CD14-positive monocyte (primary cell): ENCODE measurements at places on chromosomes 16 and 17.

- no peak for DNase-seq
- H3K36me3 ChIP-seq, result peaks cover 14% of the 10 kb centered on the region
- H3K27me3 ChIP-seq, result peaks cover 33% of the 10 kb centered on the region
- no peak overlapping the region for H3K27ac ChIP-seq
- H3K4me1 ChIP-seq, result peaks cover 23% of the 10 kb centered on the region
- H3K4me3 ChIP-seq, result no peak overlapping the region
These were observed 3.7 kb downstream of the TNK1 start for GRCh38 chr17:7384489-7385081.

DNA sequence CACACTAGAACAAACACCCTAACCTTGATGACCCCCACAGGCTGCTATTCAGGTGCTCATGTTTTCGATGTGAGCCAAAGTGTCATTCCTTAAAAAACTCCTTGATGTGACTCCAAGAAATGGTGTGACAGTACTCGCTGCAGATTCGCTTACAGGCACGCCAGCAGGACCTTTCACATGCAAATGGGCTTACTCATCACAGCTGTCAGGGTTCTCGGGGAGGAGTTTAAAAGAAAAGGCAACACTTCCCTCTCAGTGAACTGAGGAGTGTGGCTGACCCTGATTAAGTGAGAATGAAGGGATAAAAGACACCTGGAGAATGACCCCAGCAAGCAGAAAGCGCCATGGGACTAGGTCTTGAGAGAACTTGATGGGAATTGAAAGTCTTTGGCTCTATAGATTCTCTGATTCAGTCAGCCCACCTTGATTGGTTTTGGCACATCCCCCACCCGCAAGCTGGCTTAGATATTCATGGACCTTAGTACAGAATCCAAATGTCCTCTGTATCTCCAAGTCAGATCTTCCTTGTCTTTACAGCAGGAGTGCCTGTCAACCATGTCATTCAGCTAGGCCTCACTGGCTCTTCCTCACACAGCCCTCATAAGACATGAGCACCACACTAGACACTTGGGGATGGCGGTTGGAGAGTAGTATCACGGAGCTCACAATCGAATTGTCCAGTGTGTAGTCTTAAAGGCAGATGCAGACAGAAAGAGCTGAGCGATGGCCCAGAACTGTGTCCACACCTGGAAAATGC, 82.6 kb downstream of the HIC1 start:
- peak; percentile 77 for DNase-seq
- H3K4me1 ChIP-seq, result peaks cover 27% of the 10 kb centered on the region
- H3K36me3 ChIP-seq, result no peaks in the 10 kb centered on the region
- H3K27me3 ChIP-seq, result no peaks in the 10 kb centered on the region
- H3K27ac ChIP-seq, result peak overlapping the region; percentile 82
- H3K4me3 ChIP-seq, result no peak overlapping the region

DNA sequence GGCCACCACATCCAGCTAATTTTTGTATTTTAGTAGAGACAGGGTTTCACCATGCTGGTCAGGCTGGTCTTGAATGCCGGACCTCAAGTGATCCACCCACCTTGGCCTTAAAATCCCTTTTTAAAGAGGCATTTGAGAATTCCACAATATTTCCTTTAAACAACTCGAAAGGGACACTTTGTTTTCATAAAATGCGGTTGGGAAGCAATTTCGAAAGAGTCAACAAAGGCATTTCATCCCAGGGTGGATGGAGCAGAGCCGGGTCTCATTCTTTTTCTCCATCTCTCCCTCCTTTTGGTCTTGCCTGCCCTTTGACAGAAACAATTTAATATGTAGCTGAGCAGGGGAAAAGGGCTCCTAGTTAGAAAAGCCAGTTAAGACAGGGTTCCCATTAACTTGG, 13.5 kb upstream of the COG1 start:
- no peak for DNase-seq
- no peak overlapping the region for H3K4me3 ChIP-seq
- H3K27me3 ChIP-seq, result no peaks in the 10 kb centered on the region

DNA sequence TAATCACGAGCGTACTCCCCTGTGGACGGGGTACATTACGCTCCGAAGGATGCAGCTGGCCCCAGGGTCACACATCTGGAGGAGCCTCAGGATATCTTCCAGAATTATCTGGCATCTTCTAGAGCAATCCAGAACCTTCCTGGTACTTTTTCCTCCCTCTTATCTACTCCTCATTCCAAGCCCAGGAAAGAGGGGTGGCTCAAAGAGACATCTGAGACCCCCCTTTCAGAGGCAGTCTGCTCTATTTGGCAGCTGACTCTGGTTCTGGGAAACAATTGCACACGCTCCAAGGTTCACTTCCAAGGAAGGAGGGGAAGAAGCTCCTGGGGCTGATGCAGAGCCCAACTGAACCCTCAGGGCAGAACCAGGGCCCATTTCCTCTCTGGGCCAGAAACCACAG, 14.9 kb downstream of the RBFOX3 start:
- H3K4me1 ChIP-seq, result no peaks in the 10 kb centered on the region
- no peaks in the 10 kb centered on the region for H3K36me3 ChIP-seq
- DNase-seq, result no peak

GRCh38 chr17:71327376-71328059, 793.3 kb upstream of the SOX9 start:
- H3K4me3 ChIP-seq, result no peak overlapping the region
- H3K4me1 ChIP-seq, result no peaks in the 10 kb centered on the region
- DNase-seq, result no peak
- H3K36me3 ChIP-seq, result no peaks in the 10 kb centered on the region
- no peaks in the 10 kb centered on the region for H3K27me3 ChIP-seq
- no peak overlapping the region for H3K27ac ChIP-seq

GRCh38 chr17:17913695-17914332, 58.4 kb downstream of the TOM1L2 start:
- H3K36me3 ChIP-seq, result no peaks in the 10 kb centered on the region
- no peaks in the 10 kb centered on the region for H3K27me3 ChIP-seq
- no peak overlapping the region for H3K4me3 ChIP-seq
- no peak overlapping the region for H3K27ac ChIP-seq
- DNase-seq, result peak; percentile 48

DNA sequence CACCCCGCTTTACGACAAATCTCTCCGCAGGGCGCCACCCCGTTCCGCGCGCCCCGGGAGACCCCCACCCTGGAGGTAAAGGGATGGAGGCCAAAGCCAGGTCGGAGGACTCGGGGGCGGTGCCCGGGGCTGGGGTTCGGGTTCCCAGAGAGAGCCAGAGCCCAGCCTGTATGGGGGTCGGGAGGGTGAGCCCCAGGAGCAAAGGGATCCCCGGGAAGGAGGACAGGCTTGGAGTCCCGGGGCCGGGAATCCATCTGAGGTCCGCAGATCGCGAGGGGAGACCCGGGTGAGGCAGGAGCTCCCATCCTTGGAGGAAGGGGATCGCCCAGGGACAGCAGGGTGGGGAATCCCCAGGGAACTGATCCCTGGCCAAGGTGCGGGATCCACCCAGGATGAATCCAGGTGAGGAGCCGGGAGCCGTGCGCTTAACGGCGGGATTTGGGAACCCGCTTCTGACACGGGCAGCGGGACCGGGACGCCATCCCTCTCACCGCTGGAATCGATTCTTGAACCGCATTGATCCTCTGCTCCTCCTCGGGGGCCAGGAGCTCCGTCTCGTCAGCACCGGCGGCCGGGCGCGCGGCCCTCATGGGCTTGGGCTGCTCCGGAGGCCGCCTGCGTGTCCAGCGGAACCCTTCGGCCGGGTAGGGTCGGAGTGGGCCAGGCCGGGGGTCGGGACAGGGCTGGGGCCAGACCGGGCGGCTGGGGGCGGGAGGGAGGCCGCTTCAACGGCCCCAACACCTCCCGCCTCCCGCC, at the start of gene MMD:
TSS of gene MMD (minus strand) at position 657 of the 756 bp plus-strand sequence. CDS start at position 517, 140 bp downstream.
- DNase-seq, result no peak
- peaks cover 21% of the 10 kb centered on the region for H3K4me1 ChIP-seq
- H3K4me3 ChIP-seq, result peak within 1 kb of the TSS; percentile 94
- H3K27me3 ChIP-seq, result peaks cover 5% of the 10 kb centered on the region

- H3K27me3 ChIP-seq, result no peaks in the 10 kb centered on the region
- no peaks in the 10 kb centered on the region for H3K4me1 ChIP-seq
- H3K27ac ChIP-seq, result no peak overlapping the region
- DNase-seq, result no peak
These were observed 98.6 kb downstream of the USP22 start for GRCh38 chr17:20944014-20944865.

GRCh38 chr17:79820959-79821330, 18.3 kb downstream of the CBX4 start:
- H3K27me3 ChIP-seq, result peaks cover 26% of the 10 kb centered on the region
- no peak overlapping the region for H3K4me3 ChIP-seq
- DNase-seq, result no peak
- H3K4me1 ChIP-seq, result peaks cover 4% of the 10 kb centered on the region

GRCh38 chr17:10474536-10474935, 5.2 kb upstream of the MYH4 start:
- no peaks in the 10 kb centered on the region for H3K27me3 ChIP-seq
- H3K27ac ChIP-seq, result no peak overlapping the region
- DNase-seq, result no peak
- no peak overlapping the region for H3K4me3 ChIP-seq
- H3K36me3 ChIP-seq, result no peaks in the 10 kb centered on the region

DNA sequence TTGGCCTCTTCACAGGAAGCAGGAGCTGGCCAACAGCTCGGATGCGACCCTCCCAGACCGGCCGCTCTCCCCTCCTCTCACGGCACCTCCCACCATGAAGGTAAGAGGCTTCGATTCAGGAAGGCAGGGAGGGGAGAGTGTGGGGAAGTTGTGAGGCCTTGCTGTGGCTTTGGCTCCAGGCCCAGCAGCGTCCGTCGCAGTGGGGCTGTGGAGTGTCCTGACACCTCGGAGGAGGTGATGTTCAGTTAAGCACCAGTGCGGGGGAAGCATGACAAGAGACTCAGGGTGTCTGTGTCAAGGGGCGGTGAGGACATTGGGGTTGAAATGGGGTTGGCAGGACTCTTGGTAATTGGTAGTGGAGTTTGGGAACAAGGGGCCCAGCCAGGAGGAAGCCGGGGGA, 109.0 kb downstream of the RAP1GAP2 start:
- H3K27me3 ChIP-seq, result no peaks in the 10 kb centered on the region
- H3K4me1 ChIP-seq, result no peaks in the 10 kb centered on the region
- peaks cover 58% of the 10 kb centered on the region for H3K36me3 ChIP-seq
- no peak for DNase-seq

DNA sequence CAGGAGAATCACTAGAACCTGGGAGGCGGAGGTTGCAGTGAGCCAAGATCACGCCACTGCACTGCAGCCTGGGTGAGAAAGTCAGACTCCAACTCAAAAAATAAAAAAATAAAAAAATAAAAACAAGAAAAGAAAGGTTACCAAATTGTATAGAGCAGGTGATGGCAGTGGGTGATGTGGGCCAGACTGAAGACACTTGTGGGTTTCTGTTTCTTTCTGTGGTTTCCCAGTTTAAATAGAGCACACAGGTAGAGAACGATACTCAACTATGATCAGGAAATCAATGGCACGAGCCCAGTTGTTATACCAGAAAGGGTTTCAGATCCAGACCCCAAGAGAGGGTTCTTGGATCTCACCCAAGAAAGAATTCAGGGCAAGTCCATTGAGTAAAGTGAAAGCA, 32.6 kb downstream of the NUBP1 start:
- H3K4me3 ChIP-seq, result no peak overlapping the region
- peaks cover 28% of the 10 kb centered on the region for H3K4me1 ChIP-seq

- peaks cover 23% of the 10 kb centered on the region for H3K27me3 ChIP-seq
- no peak overlapping the region for H3K27ac ChIP-seq
- peaks cover 22% of the 10 kb centered on the region for H3K4me1 ChIP-seq
- H3K4me3 ChIP-seq, result no peak overlapping the region
These were observed 56.8 kb downstream of the ANKFY1 start for GRCh38 chr17:4206962-4207361.

GRCh38 chr17:17837380-17837821, 615 bp upstream of the SREBF1 start:
- H3K27ac ChIP-seq, result peak overlapping the region; percentile 90
- no peaks in the 10 kb centered on the region for H3K36me3 ChIP-seq
- peak overlapping the region; percentile 81 for H3K4me3 ChIP-seq
- H3K4me1 ChIP-seq, result peaks cover 68% of the 10 kb centered on the region
- H3K27me3 ChIP-seq, result no peaks in the 10 kb centered on the region

DNA sequence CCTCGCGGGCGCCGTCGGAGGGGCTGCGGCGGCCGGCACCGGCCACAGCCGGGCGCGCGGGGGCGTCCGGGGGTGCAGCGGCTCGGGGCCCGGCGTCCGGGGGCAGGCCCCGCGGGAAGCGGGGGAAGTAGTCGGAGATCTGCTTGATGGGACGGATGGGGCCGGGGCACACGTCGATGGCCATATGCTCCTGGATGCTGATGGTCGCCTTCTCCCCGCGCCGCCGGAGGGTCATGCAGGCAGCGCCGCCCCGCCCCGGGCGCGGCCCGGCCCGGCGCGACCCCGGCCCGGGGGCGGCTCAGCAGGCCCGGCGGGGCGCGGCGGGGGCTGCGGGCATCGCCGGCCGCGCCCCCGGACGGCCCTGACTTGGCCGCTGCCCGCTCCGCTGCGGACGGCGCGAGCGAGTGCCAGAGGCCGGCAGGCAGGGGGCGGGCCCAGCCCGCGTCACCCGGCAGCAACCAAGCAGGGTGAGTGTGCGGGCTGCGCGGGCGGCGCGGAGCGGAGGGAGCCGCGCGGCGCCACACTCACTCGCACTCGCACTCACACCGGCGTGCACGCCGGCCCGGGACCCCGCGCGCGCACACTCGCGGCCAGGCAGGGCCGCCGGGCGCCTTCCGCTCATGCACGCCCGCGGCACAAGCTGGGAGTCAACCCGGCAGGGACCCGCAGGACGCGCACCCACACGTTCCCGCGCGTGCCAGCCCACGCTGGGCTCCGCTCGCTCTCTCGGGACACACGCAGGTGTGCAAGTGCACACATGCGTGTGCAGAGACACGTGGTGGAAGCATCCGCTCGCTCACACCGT, at the start of gene DOC2B:
TSS of gene DOC2B (minus strand) at position 406 of the 805 bp plus-strand sequence. CDS start at position 235, 171 bp downstream.
- H3K27ac ChIP-seq, result no peak within 1 kb of the TSS
- peaks cover 11% of the 10 kb centered on the region for H3K4me1 ChIP-seq
- H3K27me3 ChIP-seq, result peaks cover 9% of the 10 kb centered on the region
- H3K36me3 ChIP-seq, result no peaks in the 10 kb centered on the region
- DNase-seq, result peak; percentile 39

DNA sequence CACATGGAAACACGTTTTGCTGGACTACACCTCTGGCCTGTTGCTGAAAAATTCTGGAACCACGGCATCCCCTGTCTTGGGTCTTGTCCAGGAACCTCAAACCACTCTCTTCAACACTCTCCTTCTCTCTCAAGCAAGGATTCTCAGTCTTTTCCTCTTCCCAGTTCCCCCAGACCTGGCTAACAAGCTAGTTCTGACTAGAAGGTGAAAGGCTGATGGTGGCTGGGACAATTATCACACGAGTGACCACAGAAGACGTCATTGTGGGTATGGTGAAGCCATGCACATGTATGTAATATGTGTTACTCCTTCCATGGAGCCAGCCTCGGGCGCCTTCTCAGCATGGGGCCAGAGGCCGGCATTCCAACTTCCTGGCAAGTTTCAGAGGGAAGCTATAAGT, 123.0 kb downstream of the CDYL2 start:
- no peak for DNase-seq
- H3K27me3 ChIP-seq, result no peaks in the 10 kb centered on the region
- H3K4me1 ChIP-seq, result peaks cover 9% of the 10 kb centered on the region
- no peak overlapping the region for H3K4me3 ChIP-seq

GRCh38 chr16:68893710-68894705, 50.7 kb downstream of the TANGO6 start:
- no peak for DNase-seq
- no peaks in the 10 kb centered on the region for H3K27me3 ChIP-seq
- H3K4me3 ChIP-seq, result no peak overlapping the region

GRCh38 chr16:85370881-85371651, 242.1 kb upstream of the GSE1 start:
- no peaks in the 10 kb centered on the region for H3K36me3 ChIP-seq
- H3K27ac ChIP-seq, result no peak overlapping the region
- peaks cover 12% of the 10 kb centered on the region for H3K4me1 ChIP-seq
- H3K27me3 ChIP-seq, result no peaks in the 10 kb centered on the region
